Large intestine (tissue), 12 donors: ENCODE measurements at places on chromosomes 6 and 20. TPM values are rescaled to one million over a fixed set of nuclear protein-coding genes. Genes with fewer than 3 reads are reported as not detected.
A peak's percentile ranks its signal among the peaks of the same experiment; 100 is the strongest.

DNA sequence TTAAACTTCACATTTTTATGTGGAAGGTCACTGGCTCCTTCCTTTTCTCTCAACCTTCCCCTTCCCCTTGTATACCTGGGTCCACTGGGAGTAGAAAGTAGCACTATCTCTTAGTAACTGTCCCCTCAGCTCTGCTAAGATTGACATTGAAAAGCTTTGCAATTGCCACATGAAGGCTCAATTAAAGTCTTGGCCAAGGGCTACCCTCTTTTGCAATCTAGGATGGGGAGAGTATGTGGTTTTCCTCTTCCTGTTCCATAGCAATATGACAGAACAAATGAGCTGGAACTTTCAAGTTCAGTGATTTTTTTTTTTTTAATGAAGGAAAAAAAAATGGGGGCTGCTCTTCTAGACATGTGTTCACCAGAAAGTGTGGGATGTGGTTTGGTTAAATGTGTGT is 37.1 kb downstream of the PROKR2 start:
- H3K36me3 ChIP-seq, result no peaks in the 10 kb centered on the region
- no peak overlapping the region for H3K4me3 ChIP-seq
- no peak for DNase-seq
- no peaks in the 10 kb centered on the region for H3K4me1 ChIP-seq
- no peak overlapping the region for H3K27ac ChIP-seq

DNA sequence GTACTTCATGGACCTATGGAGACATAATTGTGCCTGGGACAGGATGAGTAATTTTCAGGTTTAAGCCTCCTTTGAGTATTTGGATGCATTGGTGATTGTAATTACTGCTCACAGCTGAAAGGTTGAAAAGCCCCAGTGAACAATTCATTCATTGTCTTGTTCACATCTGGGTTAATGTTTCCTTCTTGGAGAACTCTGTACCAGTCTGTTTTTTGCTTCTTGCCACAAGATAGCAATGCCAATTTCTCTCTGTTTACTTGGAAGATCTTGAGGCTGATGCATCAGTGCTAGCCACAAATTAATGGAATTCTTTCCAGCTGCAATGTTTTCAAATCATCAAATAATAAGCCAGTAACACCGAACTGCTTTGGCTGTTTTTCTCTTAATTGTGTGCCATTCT is 207.8 kb downstream of the BMP2 start:
- no peak overlapping the region for H3K4me3 ChIP-seq
- H3K4me1 ChIP-seq, result peaks cover 3% of the 10 kb centered on the region
- H3K27me3 ChIP-seq, result no peaks in the 10 kb centered on the region

- H3K27ac ChIP-seq, result no peak overlapping the region
- peak; percentile 24 for DNase-seq
- H3K36me3 ChIP-seq, result no peaks in the 10 kb centered on the region
- peaks cover 10% of the 10 kb centered on the region for H3K4me1 ChIP-seq
Measured at GRCh38 chr6:40586369-40587201, 579 bp downstream of the LRFN2 start.

GRCh38 chr20:51468636-51469035 is 73.9 kb downstream of the NFATC2 start:
- no peak overlapping the region for H3K4me3 ChIP-seq
- H3K36me3 ChIP-seq, result peaks cover 49% of the 10 kb centered on the region
- DNase-seq, result no peak
- H3K27ac ChIP-seq, result no peak overlapping the region
- no peaks in the 10 kb centered on the region for H3K27me3 ChIP-seq

GRCh38 chr20:58136149-58136484 is 92.3 kb downstream of the ANKRD60 start:
- peaks cover 3% of the 10 kb centered on the region for H3K4me1 ChIP-seq
- peaks cover 36% of the 10 kb centered on the region for H3K27me3 ChIP-seq
- DNase-seq, result no peak
- no peak overlapping the region for H3K27ac ChIP-seq

DNA sequence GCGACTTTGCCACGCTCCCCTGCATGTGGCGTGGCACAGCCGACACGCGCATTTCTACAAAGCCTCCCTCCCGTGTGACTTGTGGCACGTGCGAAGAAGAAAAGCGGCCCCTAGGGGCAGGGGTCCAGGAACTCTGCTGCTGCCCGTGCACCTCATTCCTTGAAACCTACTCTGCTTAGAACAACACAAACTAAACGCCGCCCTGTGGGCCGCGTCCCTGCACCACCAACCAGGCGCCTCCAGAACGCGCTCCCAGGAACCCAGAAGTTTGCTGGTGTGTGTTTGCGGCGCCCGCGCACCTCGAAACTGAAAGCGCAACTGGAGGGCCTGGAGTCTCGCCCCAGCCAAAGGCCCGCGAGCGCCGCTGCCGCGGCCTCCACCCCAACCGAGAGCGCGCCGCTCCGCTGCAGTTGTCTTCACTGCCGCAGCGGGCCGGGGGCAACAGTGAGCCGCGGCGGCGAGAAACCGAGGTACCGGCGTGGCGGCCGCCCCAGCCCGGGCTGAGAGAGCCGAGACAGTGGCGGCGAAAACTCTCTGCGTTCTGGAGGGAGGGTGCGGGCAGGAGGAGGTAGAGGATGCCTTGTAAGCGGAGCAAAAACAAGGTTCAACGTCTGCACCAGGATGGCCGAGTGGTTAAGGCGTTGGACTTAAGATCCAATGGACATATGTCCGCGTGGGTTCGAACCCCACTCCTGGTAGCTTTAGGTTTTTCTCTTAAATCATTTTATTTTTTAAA is 65.8 kb downstream of the STX11 start:
- DNase-seq, result peak; percentile 98
- H3K27ac ChIP-seq, result peak overlapping the region; percentile 97
- H3K4me3 ChIP-seq, result peak overlapping the region; percentile 79
- H3K27me3 ChIP-seq, result no peaks in the 10 kb centered on the region
- no peaks in the 10 kb centered on the region for H3K36me3 ChIP-seq

- H3K4me1 ChIP-seq, result no peaks in the 10 kb centered on the region
- DNase-seq, result no peak
- no peak overlapping the region for H3K4me3 ChIP-seq
Measured at GRCh38 chr20:37233548-37234253, 27.9 kb downstream of the GHRH start.

DNA sequence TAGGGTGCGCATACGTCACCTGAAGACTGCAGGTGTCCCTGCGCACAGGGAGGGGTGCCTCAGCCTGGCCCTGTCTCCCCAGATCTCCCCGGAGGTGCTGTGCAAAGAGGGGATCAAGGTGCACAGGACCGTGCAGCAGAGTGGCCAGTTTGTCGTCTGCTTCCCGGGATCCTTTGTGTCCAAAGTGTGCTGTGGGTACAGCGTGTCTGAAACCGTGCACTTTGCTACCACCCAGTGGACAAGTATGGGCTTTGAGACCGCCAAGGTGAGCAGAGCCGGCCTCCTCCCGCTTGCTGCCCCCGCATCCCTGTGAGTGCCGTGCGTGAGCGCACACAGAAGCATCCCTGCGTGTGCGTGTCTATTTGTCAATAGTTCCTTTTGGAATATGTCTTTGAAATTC is 150.7 kb downstream of the DTNBP1 start:
- peaks cover 82% of the 10 kb centered on the region for H3K36me3 ChIP-seq
- H3K4me3 ChIP-seq, result no peak overlapping the region
- H3K27ac ChIP-seq, result no peak overlapping the region
- no peaks in the 10 kb centered on the region for H3K27me3 ChIP-seq
- no peaks in the 10 kb centered on the region for H3K4me1 ChIP-seq

GRCh38 chr6:163925839-163926238 is 511.3 kb downstream of the QKI start:
- no peak overlapping the region for H3K4me3 ChIP-seq
- no peaks in the 10 kb centered on the region for H3K27me3 ChIP-seq
- no peak overlapping the region for H3K27ac ChIP-seq
- H3K4me1 ChIP-seq, result no peaks in the 10 kb centered on the region
- no peak for DNase-seq
- H3K36me3 ChIP-seq, result no peaks in the 10 kb centered on the region

GRCh38 chr20:33702861-33703260 is 16.7 kb upstream of the E2F1 start:
- peaks cover 16% of the 10 kb centered on the region for H3K36me3 ChIP-seq
- no peak overlapping the region for H3K4me3 ChIP-seq
- no peaks in the 10 kb centered on the region for H3K4me1 ChIP-seq
- no peaks in the 10 kb centered on the region for H3K27me3 ChIP-seq
- no peak overlapping the region for H3K27ac ChIP-seq

DNA sequence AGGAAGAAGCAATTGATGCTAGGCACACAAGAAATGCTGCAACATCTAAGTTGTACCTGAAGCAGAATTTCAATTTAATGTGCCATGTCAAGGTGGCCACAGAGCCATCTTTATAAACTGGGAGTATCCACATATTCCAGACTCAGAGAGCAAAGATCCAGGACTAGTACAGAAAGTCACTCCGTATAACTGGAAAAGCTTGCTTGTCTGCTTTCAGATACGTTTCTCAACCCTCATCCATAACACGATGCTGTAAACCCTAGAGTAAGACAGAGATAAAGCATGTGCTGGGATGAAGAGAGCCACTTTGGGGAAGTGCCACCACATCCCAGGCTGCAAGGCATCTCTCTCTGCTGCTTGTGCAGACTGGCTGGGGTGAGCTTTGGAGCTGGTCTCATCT is 134.7 kb downstream of the PACRG start:
- H3K27me3 ChIP-seq, result no peaks in the 10 kb centered on the region
- no peak for DNase-seq
- no peak overlapping the region for H3K4me3 ChIP-seq
- H3K4me1 ChIP-seq, result no peaks in the 10 kb centered on the region
- H3K36me3 ChIP-seq, result no peaks in the 10 kb centered on the region

- peaks cover 9% of the 10 kb centered on the region for H3K4me1 ChIP-seq
- H3K36me3 ChIP-seq, result no peaks in the 10 kb centered on the region
- no peak overlapping the region for H3K27ac ChIP-seq
- no peaks in the 10 kb centered on the region for H3K27me3 ChIP-seq
Measured at GRCh38 chr6:121578216-121578615, 142.8 kb downstream of the GJA1 start.

The IRF4 gene
- 0.21 TPM for polyA plus RNA-seq

The TNFRSF6B gene
- polyA plus RNA-seq, result 1.9 TPM

The SLC32A1 gene
- 0.03 TPM for polyA plus RNA-seq
